HFF-Myc (cell line): ENCODE measurements at places on chromosomes 7 and 10.

- DNase-seq = no peak
Measured at GRCh38 chr10:58334817-58335305, at the start of gene UBE2D1. Gene UBE2D1, plus strand, starts transcription at chr10:58335006. Its CDS starts 196 bp downstream, at chr10:58335202.

DNA sequence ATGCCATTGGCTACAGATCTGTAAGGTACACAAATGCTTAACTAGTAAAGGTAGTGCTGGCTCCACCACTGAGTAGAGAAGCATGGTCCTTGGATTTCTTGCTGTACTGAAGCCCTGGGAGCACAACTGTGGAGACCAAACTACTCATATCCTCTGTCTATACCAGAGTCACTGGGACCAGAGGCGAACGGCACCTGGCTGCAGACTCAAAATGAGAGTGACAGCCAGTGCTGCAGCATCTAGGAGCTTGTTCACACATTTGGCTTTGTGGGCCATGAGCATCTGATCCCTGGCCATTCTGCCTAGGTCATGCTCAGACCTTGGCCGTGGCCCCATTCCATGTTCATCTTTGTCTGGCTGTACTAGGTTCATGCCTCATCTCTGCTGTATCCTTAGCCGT, 31.9 kb downstream of the LRRC18 start:
- no peak for DNase-seq

DNA sequence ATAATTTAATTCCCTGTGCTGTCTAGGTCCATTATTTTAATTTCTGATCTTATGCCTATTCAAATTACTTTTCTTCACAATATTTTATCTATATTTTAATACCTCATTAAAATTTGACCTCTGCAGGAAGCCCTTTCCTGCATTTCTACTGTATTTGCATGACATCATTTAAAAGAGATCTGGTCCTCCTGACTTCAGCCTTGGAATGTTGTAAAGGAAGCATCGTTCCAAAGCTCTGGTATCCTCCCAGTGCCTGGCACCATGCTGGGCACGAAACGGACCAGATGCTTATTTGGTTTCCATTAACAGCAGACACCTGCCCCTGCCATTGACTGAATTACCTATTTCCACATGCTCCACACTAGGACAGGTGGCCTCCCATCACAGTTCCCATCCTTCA, 247.5 kb downstream of the KLF6 start:
- no peak for DNase-seq

DNA sequence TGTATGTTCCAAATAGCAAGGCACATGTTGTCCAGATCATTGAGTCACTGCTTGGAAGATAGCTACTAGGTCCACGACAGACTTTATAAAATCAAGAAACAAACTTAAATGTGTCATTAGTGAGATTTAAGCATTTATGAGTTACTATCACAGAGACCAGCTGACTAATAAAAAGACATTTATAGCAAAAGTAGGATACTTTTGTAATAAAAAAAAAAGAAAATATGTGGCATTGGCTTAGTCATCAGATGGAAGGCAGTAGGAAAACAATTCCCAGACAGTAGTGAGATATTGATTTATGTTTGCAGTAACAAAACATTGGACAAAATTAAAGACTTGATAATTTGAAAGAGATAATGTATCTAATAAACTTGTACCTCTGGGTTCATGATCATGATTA, 881.0 kb upstream of the LRRN3 start:
- no peak for DNase-seq

DNA sequence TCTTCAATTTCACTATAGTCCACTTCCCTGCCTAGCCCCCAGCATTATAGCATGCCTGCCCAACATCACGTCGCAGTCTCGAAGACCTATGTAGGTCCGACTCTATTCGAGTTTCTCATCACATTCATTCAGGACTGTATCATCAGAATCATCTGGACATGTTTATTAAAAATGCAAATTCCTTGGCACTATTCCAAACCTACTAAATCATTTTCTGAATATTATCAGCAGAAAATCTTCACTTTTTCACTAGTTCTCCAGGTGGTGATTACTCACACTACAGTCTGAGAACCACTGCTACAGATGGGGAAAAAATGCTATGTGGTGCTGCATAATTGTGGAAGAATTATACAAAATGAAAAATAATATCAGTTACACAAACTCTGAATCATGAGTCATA, 29.3 kb upstream of the ETV1 start:
- no peak for DNase-seq

GRCh38 chr7:72159911-72160310, 252.2 kb downstream of the CALN1 start:
- DNase-seq = no peak

DNA sequence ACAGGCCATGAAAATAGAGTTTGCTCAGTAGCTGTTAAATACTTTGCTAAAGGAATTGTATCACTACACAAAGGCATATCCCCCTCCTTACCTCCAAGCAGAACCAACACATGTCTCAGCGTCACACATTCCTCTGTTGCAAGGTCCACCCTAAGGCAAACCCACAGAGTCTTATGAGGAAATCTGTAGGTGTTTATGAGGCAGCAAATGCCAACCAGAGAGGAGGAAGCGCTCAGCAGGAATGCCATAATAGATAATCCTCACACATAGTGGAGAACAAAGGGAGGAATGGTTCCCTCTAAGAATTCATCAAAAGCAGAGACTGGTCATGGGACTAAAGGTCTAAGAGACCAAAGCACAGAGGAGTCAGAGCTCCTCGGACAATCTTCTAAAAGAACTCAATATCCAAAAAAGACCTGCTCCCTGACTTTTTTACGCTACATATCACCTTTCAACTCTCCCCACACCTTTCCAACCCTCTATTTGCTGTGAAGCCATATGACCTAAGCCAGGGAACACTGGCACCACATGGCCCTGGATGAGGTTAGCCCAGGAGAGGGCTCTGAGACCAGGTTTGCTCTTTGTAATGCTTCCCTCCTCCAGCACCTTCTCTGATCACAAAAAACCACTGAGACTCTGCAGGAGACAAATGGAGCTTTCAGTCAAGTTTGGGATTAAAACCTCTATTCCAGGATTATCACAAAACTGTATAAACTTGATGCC, 7.3 kb downstream of the SLC25A13 start:
- no peak for DNase-seq

DNA sequence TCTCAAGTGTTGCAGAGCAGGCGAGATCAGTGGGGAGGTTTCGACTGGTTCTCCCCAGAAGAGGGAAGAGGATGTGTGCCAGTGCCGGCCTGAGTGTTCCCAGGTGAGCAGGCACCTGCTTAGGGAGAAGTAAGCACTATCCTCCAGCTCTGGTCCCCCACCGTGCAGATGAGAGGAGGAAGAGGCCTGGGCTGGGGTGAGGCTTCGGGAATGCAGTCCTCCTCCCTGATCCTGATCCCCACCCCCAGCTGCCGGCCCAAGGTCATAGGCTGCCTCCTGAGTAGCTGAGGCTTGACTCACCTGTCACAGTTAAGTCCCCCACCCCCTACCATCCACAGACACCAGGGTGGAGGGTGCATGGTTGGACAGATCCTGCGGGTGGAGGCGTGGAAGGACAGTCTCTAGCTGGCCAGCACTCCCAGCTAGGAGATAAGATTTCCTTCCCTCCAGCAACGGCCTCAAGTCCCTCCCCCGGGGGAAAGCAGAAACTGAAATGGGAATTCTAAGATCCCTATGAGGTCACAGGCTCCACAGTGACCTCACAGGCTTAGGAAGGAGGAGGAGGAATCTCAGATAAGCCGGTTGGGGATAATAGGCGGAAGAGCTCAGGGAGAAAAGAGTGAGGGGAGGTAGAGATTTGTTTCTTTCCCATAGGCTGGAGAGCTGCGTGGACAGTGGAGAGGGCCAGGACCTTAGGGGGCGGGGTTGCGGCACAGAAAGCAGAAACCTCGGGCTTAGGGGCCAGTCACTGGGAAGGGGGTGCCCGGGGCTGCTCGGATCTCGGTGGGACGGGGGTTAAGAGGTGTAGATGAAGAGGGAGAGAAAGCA, 1.0 kb downstream of the LRCH4 start:
- no peak for DNase-seq
